Mucosa of descending colon (tissue), 3 donors: ENCODE measurements at places on chromosomes 13 and 19. TPM values are rescaled to one million over a fixed set of nuclear protein-coding genes. Genes with fewer than 3 reads are reported as not detected.

Gene ZNF208
- total RNA-seq, result 24.8 TPM

Gene ZNF677
- total RNA-seq, result 4.6 TPM

DNA sequence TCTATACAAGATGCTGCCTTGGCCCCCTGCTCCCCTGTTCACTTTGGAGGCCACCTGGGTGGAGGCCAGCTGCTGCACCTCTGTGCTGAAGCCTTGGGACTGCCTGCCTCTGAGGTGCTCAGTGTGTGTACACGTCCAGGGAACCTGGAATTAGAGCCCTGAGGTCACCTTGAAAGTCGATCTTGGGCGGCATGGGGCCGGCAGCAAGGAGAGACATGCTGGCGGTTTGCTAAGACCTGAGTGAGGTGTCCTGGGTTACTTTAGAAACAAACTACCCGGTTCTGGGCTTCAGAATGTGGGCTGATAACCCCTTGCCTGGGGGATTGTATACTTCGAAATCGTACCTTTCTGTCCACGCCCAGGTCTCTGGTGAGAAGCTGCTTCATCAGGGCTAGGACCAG is 25.5 kb downstream of the TSSK6 start:
- peak; percentile 61 for DNase-seq

DNA sequence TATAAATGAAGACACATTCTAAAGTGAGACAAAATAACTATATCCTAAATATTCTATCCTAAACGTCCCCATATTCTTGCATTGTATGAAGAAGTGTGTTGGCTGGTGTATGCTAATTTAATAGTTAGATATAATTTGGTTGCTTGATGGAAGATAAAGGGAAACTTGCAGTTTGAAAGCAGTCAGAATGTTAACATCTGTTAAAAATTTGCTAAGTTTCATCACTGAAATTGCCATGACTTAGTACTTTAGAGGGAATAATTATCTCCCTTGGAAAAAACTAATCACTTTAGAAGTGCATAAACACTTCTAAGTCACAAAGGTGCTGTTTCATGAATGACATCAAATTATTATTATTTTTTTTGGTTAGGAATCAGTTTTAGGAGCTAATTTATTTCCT is 61.6 kb downstream of the ITGBL1 start:
- DNase-seq, result no peak
